Astrocyte of the spinal cord (primary cell): ENCODE measurements at places on chromosomes 11 and 22.

- DNase-seq, result no peak
These were observed 83.1 kb upstream of the GDPD4 start for GRCh38 chr11:77384571-77384970.

DNA sequence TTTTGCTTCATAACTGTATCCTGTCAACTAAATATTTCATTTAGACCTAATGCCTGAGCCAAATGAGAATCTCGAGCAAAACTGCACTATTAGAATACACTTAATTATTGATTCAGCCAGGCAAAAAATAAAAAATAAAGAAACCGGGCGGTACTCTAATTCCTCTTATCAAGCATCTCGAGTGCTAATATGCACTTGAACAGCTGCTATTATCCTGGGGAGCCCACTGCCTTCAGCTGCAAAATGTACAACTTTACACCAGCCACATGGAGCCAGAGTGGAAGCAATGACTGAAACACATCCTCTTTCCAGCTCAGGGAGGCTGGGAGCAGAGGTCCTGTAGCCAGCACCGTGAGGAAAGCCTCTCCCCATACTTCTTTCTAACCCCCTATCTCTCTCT, 390.0 kb upstream of the CADM1 start:
- no peak for DNase-seq

DNA sequence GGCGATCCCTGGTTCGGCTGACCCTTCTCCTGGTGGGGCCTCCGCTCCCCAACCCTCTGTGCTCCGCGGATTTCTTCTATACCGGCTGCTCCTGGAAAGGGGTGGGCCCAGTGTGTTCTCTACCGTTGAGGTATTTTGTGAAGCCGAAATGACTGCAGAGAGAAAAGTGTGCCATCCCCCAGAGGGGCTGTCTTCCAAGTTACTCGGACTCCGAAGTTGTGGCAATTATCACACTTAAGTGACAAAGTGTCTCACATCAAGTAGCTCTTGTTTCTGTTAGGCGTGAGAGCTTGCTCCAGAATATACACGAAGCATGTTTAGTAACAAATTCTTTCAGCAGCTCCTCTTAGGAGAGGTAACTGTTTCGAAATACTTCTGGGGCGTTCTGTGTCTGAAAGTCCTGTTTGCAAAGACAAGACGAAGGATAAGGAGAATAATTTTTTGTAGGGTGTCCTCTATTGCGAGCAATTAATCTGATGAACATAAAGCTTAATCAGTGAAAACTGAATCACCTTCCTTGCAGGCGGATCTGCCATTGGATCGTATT, 434 bp downstream of the XPNPEP3 start:
- DNase-seq, result no peak

- peak; percentile 45 for DNase-seq
These were observed 54.1 kb downstream of the MICAL3 start for GRCh38 chr22:17970201-17970708.

- DNase-seq, result no peak
These were observed 259.2 kb upstream of the SORL1-AS1 start for GRCh38 chr11:121711939-121712338.

GRCh38 chr22:49983148-49984042, 22.8 kb downstream of the PIM3 start:
- DNase-seq, result no peak

- no peak for DNase-seq
These were observed 63.8 kb upstream of the WNT7B start for GRCh38 chr22:46040471-46041465.

DNA sequence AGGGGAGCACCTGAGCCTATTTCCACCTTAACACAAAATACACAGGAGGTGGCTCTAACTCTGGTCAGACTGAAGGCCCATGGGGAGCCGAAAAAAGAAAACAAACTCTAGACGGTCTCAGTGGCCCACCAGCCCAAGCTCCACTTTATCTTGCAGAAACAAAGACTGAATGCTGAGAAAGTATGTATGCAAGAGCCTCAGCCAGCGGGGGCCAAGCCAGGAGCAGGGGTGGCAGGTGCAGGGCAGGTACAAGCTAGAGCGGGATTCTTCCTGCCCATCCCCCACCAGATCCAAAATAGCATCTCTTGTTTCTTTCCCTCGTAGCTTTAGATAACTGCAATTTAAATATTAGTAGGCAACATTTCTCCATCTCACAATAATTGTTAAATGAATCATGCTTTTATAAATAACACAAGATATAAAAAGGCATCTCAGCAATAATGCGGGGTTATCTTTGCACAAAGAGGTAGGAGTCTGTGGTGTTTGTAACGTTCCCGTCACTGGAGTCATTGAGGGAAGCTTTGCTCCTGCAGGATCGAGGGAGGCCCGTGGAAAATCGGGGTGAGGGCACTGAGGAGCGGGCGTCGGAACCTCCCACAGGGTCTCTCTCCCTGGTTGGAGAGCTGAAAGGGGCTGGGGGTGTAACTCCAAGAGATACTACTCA, 418.0 kb downstream of the SHANK2 start:
- DNase-seq, result no peak

DNA sequence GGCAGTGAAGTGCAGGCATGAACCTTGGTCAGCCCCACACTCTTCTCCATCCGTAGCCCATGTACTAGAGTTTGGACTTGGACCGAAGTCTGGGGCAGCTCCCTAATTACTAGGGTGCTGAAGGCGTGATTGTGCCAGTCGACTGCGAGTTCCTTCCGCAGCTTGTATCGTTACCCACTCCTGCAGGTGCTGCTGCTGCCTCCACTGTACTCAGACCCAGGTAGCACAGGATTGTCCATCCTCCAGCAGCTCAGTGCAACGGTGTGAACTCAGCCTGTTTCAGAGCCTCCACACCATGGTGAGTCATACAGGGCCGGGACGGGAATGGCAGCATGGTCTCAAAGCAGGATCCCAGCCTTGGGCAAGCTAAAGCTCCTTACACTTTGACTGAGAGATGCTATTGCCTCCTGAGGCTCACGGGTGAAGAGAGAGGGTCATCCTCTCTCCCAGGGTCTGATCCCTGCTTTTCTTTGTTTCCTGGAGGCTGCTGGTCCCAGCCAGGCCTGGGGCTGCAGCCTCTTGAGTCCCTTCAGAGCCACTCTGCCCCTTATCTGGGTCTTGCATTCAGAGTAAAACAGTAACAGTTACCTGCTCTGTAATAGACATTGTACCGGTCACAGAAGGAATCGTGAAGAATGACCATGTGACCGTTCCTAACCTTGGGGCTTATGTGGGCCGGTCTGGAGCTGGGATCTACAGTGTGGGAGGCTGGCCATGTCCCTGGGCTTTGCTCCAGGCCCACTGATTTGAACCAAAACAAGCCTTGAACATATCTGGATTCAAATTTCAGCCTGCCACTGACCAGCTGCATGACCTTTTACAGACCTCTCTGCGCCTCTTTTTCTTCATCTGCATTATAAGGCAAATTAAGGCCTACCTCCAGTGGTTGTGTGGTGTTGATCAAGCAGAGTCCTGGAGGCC, 1.7 kb downstream of the TKFC start:
- DNase-seq, result peak; percentile 44

GRCh38 chr11:104015649-104016415, 20.6 kb upstream of the DDI1 start:
- no peak for DNase-seq

- no peak for DNase-seq
These were observed 66.8 kb downstream of the RTL6 start for GRCh38 chr22:44431256-44431655.

GRCh38 chr11:107898270-107898669, 30.0 kb upstream of the RAB39A start:
- peak; percentile 59 for DNase-seq

DNA sequence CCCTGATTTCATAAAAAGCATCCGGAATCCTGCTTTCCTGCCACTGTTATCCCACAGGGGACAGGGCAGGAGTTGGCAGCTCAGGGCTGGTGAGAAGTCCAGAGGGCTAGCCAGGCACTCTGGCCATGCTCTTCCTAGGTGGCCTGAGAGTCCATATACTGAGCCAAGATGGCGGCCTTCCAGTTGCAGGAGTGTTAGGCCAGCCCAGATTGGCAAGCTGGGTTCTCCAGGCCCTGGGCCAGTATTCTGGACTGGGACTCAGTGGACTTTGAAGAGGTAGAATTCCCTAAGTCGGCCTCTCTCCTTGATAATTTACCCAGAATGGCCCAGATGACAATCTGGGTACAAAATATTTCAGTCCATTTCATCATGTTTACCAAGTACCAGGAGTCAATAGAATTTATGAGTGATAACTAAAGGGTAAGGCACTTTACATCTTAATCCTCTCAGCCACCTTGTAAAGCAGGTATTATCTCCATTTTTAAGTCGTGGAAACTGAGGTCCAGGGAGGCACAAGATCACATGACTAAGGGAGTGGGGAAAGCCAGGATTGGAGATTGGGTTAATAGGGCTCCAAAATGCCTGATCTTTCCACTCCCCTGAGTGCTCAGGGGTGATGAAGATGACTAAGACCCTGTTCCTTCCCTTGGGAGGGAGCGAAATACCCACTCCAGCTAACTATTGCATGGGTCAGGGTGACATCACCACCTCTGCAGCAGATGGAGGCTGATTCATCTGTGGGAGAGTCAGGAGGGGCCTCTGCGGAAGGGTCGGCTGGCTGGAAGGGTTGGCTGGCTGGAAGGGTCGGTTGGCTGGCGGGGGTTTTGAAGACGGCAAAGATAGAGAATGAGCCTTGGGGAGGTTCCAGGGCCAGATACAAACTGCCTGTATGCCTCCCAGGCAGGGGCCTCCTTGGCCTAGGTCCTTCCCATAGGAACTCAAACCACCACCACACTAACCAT, 1.2 kb upstream of the MICALL1 start:
- peak; percentile 98 for DNase-seq

GRCh38 chr11:40403321-40403720, 1056.1 kb downstream of the LRRC4C start:
- no peak for DNase-seq

DNA sequence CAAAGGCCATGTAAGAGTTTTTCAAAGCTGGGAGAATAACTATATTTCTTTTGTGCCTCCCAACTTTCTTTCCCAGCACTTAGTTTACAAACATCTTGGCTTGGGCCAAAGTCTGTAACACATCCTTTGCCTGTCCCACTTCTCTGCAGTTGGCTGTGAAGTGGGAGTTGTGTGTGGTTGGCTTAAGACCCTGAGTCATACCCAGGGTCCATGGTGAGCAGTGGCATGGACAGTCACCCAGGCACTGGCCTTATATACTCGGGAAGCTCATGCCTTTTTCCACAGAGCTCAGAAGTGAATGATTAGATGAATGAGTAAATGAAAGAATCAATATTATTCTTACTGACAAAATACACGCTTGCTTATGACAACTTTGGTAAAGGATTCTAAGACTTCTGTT, 231.4 kb downstream of the BLID start:
- DNase-seq, result no peak

DNA sequence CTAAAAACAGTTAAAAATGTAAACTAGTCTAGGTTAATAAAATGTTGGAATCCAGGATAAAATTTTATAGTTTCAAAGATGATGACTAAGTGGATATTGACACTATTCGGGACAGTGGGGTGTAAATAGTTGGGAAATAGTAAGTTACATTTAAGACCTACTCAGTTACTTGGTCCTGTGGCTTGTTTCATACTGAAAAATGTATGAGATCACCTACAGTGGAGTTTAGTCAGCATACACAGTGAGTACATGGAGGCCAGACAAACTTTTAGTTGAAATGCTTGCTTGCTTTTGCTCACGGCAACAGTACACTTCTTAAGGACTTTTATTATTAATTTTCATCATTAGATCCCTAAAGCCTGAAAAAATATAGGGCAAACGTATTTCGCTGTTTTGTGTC, 16.1 kb downstream of the TRIM22 start:
- DNase-seq, result peak; percentile 10
